ENCODE measurements at places on chromosomes 1 and 21.

GRCh38 chr1:197526736-197527371, 248.4 kb downstream of the DENND1B start:
- no peak for DNase-seq

DNA sequence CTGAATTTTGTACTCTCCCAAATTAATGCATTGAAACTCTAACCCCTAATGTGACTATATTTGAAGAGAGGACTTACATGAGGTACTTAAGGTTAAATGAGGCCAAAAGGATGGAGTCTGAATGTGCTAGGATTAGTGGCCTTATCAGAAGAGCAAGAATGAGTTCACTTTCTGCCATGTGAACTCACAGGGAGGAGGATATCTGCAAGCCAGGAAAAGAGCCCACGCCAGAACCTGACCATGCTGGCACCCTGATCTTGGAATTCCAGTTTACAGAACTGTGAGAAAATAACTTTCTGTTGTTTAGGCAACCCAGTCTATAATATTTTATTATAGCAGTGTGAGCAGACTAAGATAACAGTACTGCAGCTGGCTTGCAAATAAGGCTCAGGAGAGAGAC, 12.2 kb upstream of the FASLG start:
- DNase-seq = no peak

GRCh38 chr1:68278221-68278620, 45.9 kb upstream of the WLS start:
- DNase-seq = no peak

GRCh38 chr1:151739590-151740355, 18.5 kb downstream of the RIIAD1 start:
- DNase-seq = no peak

DNA sequence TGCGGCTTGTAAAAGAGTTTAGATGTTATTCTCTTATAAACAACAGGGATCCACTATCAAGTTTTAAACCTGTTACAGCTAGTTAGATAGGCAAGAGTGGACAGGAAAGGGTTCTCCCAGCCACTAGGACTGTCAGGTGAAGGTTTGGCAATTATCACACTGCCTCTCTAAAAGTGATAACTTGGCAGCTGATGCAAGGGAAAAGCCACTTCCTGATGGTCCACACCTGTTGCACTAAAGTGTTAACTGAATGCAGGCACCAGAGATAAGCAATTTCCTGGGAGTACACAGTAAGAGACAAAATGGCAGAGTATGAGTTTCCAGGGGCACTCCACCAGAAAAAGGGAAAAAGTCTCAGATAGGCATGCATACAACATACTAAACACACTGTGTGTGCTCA, 99.4 kb downstream of the VAV3 start:
- DNase-seq = no peak

DNA sequence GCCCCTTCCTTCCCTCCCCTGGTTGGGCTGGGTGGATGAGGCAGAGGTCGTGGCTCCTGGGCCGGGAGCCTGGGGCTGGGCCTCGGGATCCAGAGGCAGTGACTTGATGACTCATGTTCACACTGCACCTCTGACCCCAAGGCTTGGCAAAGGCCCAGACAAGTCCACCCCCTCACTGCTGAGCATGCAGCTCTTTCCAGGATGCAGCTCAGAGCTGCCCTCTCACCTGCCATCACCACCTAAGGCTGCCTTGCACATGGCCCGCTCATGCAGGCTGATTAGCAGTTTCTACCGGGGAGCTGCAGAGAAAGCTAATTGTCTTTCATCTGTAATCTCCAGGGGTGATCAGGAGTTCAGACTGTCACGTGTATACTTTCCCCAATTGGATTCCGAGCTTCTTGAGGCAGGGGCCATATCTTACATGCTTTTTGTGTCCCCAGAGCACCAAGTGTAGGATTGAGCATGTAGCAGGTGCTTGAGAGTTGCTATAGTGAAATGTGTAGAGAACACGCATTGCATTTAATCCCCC, 62.1 kb downstream of the LRRN2 start:
- no peak for DNase-seq

Measured in posterior cingulate gyrus (tissue), 11 donors.